ENCODE measurements at places on chromosomes 1 and 21. TPM values are rescaled to one million over a fixed set of nuclear protein-coding genes. Genes with fewer than 3 reads are reported as not detected.

Gene CAPN9
- total RNA-seq = not detected

Gene PLPPR4
- not detected for total RNA-seq

Gene TOE1
- total RNA-seq = 12.5 TPM

Gene IL19
- total RNA-seq = 0.13 TPM

Gene LRRC7
- not detected for total RNA-seq

Gene TRIM63
- 1.4 TPM for total RNA-seq

Gene CTPS1
- 87.4 TPM for total RNA-seq

Gene CTSS
- total RNA-seq = 14.3 TPM
